ENCODE measurements at places on chromosomes 2 and 18. TPM values are rescaled to one million over a fixed set of nuclear protein-coding genes. Genes with fewer than 3 reads are reported as not detected.

Gene SERPINB11
- total RNA-seq = not detected

DNA sequence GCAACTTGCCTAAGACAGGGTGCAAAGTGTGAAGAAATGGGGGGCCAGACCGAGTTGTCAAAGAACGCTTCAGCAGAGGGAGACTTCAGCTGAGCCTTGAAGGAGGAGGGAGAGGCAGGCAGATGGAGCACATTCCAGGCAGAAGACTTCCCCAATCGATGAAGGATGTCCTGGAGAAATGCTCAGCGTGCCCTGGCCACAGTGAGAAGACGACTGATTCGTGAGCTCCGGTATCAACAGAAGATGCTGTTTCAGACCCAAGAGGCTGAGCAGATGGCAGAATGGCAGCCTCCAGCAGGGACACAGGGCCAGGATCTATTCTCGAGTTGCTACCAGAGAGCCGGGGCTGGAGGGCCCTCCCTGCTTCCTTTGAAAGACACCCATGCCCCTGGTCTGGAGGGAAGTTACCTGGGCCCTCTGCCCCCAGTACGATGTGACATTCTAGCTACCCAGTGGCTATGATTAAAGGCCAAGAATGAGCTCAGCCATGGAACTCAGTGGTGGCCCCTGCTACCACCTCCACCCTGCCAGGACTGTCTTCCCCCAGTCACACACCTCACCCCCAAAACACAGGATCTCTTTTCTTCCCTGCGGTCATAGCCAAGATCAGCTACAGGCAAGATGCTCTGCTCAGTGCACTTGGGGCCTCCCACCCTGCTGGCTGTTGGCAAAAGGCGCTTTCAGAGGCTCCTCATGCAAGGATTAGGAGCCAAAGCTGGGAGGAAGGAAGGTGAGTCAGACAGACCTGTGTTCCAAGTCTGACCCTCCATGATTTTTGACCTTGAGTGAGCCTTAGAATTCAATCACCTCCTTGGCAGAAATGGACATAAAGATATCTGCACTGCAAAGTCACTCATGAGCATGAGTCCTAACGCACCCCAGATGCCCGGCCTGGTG lies 84.3 kb downstream of the TFCP2L1 start:
- H3K27ac ChIP-seq = no peak overlapping the region
- H3K36me3 ChIP-seq = no peaks in the 10 kb centered on the region
- peaks cover 5% of the 10 kb centered on the region for H3K4me1 ChIP-seq
- no peak for DNase-seq

GRCh38 chr2:36489281-36489680 lies 108.7 kb downstream of the FEZ2 start:
- no peaks in the 10 kb centered on the region for H3K27me3 ChIP-seq
- no peaks in the 10 kb centered on the region for H3K36me3 ChIP-seq
- DNase-seq = no peak
- no peak overlapping the region for H3K27ac ChIP-seq
- peaks cover 28% of the 10 kb centered on the region for H3K4me1 ChIP-seq

DNA sequence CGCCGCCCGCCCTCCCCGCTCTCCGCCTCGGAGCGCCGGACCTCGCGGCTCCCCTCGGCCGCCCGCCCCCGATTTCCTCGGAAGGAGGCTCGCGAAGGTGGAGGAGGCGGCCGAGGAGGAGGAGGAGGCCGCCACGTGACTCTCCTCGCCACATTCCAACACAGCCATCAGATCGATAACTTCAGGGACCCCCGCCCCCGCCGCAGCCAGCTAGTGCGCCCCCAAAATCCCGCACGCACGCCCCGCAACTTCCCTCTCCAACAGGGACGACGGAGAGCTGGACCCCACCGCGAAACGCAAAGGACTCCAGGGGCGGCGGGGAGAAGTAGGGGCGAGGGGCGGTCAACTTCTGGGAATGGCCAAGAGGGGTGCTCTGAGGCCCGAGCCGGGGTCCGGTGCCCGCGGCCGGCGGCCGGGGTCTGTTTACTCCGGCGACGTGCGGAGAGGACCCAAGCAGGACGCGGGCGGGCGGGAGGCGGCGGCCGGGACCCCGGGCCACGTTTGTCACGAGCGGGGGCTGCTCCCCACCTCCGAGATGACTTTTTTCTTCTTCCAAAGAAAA lies 2.0 kb downstream of the ZNF521 start:
- DNase-seq = no peak
- no peaks in the 10 kb centered on the region for H3K36me3 ChIP-seq
- peak overlapping the region; percentile 56 for H3K4me3 ChIP-seq
- H3K27ac ChIP-seq = peak overlapping the region; percentile 17
- H3K27me3 ChIP-seq = no peaks in the 10 kb centered on the region
- H3K4me1 ChIP-seq = peaks cover 8% of the 10 kb centered on the region

DNA sequence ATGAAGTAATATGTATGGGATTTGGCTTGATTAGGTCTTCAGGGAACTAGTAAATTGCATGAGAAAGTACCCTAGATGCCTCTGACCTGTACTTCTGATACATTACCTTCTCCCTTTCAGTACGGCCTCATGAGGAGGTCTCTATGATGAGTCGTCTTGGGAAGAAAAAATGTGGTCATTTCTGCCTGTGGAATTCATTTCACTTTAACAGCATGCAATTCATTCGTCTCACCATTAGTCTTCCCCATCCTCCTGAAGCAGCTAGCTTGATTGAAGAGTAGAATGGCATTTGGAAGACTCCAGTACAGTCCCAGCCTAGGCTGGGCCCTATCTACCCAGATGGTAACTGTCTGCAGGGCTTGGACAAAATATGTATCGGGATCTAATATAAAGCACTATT lies 52.2 kb downstream of the TMX3 start:
- no peaks in the 10 kb centered on the region for H3K27me3 ChIP-seq
- no peak for DNase-seq
- no peaks in the 10 kb centered on the region for H3K36me3 ChIP-seq
- H3K4me1 ChIP-seq = no peaks in the 10 kb centered on the region
- H3K4me3 ChIP-seq = no peak overlapping the region
- H3K27ac ChIP-seq = no peak overlapping the region

DNA sequence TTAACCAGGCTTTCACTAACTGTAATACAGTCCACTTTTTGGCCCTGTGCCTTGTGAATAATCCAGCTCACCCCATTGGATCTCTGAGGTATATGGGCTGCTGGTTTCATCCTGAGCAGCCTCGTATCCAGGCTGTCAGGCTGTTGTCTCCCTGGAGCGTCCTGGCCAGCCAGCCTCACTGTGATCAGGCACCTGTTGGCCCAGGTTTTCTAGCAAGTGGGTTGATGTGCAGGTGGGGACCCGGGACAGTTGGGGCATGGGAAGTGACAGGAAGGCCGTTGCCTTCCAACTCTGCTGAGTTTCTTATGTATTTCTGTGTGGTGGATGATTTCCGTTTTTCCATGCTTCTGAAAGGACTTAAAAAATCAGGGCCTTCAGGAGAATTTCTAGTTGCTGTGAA lies 132.4 kb downstream of the ACOXL start:
- no peak for DNase-seq
- no peak overlapping the region for H3K27ac ChIP-seq

DNA sequence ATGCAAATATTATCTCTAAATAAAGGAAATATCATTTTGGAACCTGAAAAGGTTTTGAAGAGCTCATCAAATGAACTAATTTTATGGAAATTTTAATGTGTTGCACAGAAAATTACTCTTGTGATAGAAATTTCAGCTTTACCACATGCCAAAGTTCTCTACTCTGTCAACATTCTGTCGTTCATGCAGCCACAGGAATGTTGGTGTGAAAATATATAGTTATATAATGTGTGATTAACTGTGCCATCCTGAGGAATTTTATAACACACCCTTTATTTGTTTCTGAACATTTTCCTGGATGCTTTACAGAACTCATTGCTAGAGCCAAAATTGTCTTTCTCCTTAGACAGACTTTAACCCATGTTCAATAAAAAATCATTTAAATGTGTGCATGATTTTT lies 202.5 kb upstream of the SLC8A1 start:
- no peaks in the 10 kb centered on the region for H3K27me3 ChIP-seq
- DNase-seq = no peak
- no peaks in the 10 kb centered on the region for H3K4me1 ChIP-seq
- no peak overlapping the region for H3K4me3 ChIP-seq
- H3K36me3 ChIP-seq = no peaks in the 10 kb centered on the region

DNA sequence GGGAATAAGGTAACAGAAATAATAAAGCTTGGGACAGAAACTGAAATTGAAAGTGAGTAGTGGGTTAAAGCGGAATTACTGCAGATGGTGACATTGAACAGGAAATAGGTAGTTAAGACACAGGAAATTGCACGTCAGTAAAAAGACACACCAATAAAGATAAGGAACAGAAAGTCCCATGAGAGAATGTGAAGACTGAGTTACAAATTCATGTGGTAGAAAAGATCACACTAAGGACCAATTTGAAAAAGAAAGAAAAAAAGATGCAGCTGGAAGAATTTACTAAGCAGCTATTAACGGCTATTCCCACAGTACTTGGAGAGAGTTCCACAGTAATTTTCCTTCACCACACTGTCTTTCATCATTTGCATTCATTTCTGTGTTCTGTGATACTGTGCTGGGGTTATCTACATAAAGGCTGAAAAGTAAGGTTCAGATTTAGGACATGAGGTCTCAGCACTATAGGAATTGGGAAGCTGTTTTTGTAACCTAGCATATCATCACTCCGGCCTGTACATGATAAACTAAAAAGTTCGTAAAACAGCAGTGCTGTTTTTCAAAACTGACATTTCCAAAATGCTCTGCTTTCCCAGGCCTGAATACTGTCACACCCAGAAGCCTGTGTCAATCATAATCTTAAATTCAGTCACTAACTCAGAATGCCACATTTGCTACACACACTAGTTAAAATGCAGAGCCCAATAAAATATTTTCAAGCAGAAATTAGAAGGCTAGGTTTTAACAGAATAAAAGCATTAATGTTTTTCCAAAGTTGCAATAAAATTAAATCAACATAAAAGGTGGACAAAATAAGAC lies 42.9 kb downstream of the SRBD1 start:
- no peaks in the 10 kb centered on the region for H3K36me3 ChIP-seq
- no peak overlapping the region for H3K4me3 ChIP-seq
- DNase-seq = no peak

GRCh38 chr2:109031476-109032228 lies 42.6 kb upstream of the EDAR start:
- H3K36me3 ChIP-seq = no peaks in the 10 kb centered on the region
- H3K4me1 ChIP-seq = no peaks in the 10 kb centered on the region
- H3K4me3 ChIP-seq = peak overlapping the region; percentile 55
- no peaks in the 10 kb centered on the region for H3K27me3 ChIP-seq
- DNase-seq = peak; percentile 33

DNA sequence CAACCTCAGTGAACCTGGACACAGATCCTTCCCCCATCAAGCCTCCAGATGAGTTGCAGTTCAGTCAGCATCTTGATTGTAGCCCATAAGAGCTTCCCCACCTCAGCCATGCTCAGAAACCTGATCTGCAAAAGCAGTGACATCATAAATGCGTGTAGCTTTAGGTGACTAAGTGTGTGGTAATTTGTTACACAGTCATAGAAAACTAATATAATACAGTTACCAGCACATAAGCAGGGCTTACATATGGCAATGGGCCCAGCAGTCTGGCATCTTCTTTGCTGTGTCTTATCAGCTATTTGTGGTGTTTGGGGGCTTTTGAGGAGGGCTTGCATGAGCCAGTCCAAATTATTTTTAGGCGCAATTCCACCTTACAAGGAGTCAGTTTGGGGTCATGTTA lies 807.0 kb downstream of the SLC4A3 start:
- H3K27me3 ChIP-seq = no peaks in the 10 kb centered on the region
- no peak overlapping the region for H3K4me3 ChIP-seq
- DNase-seq = no peak
- H3K4me1 ChIP-seq = no peaks in the 10 kb centered on the region
- no peaks in the 10 kb centered on the region for H3K36me3 ChIP-seq

DNA sequence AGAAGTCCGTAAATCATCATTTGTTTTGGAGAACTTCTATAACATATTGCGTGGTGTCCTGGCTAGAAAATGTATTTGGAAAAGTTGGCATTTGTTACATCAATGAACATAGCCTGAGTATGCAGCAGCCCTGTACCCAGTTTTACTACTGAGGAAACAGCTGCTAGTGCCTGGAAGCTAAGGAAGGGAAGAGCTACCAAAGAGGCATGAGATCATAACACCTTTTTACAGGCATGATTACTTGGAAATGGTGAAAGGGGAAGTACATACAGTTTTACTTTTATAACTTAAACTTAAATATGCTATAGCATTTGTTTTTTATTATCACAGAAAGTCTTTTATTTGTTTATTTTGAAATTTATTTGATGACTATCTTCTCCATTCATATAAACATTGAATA lies 128.4 kb upstream of the MC4R start:
- H3K4me1 ChIP-seq = no peaks in the 10 kb centered on the region
- no peaks in the 10 kb centered on the region for H3K36me3 ChIP-seq
- no peak overlapping the region for H3K4me3 ChIP-seq
- no peak overlapping the region for H3K27ac ChIP-seq
- H3K27me3 ChIP-seq = no peaks in the 10 kb centered on the region

Measured in adrenal gland (tissue), 19 donors.